ENCODE measurements at places on chromosomes 4 and X.

DNA sequence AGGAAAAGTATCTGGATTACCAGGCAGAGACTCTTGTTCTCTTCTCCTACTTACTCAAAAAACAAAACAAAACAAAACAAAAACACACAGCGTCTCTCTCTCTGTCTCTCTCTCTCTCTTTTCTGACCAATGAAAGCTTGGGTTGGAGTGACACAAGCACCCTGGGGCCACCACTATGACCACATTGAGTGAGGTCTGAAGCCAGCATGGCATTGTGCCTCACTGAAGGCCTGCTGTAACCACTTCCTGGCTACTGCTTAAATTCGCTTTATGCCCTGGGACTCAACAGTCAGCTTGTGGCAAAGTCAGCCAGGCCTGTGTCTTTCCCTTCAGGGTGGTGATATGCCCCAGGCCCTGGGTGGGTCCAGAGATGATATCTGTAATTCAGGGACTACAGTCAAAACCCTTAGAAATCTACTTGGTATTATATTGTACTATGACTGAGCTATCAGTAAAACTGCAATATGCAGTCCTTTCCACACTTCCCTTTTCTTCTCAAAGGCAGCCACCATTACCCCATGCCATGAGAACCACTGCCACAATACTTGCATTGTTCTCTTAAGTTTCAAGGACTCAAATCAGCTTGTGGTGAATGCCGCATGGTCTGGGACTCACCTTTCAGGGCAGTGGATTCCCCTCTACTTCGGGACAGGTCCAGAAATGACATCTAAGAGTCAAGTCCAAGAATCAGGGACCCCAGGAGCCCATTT is 606.8 kb upstream of the KLHL4 start:
- DNase-seq, result no peak

- no peak for DNase-seq
Measured at GRCh38 chr4:74377714-74378113, 12.8 kb downstream of the EREG start.

DNA sequence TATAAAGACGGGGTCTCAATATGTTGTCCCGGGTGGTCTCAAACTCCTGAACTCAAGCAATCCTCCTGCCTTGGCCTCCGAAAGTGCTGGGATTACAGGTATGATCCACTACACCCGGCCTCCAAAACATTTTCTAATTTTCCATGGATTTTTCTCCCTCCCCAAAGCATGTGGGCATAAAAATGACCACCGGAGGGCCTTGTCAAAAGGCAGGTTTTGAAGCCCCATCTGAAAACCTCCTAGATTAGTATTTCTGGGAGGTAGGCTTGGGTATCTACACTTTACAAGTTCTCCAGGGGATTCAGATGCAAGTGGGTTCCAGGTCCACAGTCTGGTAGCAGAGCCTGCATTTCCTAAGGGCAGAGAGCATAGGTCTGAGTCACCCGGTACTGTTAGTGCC is 1.4 kb upstream of the GPR173 start:
- no peak for DNase-seq

DNA sequence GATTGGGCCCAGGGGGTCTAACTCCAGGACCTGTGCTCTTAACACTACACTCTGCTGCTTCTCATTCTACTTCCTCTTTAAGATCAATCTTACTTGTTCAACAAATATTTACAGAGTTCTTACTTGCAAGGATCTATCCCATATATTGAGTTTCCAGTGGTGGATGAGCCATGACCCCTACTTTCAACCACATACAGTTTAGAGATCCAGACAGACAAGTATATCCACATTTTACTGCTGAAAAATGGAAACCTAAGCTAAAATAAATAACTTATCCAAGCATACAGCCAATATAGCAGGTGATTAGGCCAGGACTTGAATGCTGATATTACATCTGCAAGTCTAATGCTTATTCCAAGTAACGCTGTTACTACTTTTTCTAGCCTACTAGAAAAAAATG is 18.7 kb downstream of the TMEM150C start:
- no peak for DNase-seq

GRCh38 chr4:48195374-48195773 is 61.3 kb upstream of the TXK start:
- peak; percentile 47 for DNase-seq

DNA sequence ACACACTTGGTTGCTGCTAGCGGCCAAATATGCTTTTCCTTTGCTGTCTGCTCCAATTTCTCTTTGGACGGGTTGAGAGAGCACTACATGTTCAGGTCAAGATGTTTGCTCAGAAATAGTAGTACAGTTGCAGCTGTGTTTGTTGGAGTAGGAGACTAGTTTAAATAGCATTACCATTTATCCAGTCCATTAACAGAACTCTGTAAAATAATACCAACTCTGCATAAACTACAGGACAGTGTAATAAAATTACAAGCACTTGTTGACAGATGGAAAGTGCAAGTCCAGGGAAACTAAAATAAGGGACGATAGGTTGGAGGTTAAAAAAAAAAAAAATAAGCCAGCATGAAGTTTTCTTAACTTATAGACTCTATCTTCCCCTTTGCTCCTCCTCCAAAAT is 20.2 kb downstream of the SLIT2 start:
- peak; percentile 69 for DNase-seq

DNA sequence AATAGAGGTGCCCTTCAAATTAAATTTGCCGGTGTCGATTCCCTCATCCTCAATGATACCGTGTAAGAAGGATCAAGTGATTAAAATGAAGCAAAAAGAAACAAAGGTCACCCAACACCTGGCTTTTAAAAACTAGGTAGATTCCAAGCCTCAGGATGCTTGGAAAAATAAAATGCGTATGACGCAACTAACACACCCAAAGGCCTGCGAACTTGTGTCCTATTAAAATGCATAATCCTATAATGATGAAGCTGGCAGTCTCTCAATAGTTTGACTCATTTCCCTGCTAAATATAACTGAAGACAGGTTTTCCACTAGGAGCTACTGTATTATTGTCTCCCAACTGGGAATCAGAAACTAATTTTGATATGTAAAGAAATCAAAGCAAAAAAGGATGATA is 263.2 kb downstream of the DHX15 start:
- DNase-seq, result no peak

GRCh38 chrX:109472939-109473735 is 8.7 kb downstream of the GUCY2F start:
- DNase-seq, result no peak

DNA sequence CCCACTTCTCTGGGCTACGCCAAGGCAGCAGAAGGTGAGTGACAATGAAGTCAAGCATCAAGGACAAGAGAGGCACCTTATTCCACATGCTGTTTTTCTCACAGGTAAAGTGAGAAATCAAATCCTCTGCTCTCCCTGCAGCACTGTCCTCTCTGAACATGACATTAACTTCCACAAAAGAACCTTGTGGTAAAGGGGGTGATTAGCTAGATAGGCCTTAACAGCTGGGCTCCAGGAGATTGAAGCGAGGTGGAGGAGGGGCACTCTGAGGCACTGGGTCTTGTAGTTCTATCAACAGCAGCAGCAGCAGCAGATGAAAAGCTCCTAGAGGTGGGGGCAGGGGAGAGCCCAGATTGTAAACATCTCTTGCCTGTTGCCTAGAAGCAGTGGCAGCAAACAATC is 96.8 kb upstream of the CXXC4 start:
- peak; percentile 96 for DNase-seq

DNA sequence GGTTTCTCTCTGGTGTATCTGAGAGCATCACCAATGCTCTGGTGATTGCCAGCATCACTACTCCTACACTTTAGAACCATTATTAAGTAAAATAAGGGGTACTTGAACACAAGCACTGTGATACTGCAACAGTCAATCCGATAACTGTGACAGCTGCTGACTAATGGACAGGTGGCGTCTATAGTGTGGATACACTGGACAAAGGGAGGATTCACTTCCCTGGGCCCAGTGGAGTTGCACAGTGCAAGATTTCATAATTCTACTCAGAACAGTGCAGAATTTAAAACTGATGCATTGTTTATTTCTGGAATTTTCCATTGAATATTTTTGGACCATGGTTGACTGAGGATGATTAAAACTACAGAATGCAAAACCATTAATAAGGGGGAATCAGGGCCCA is 97.8 kb downstream of the SHROOM3 start:
- no peak for DNase-seq

DNA sequence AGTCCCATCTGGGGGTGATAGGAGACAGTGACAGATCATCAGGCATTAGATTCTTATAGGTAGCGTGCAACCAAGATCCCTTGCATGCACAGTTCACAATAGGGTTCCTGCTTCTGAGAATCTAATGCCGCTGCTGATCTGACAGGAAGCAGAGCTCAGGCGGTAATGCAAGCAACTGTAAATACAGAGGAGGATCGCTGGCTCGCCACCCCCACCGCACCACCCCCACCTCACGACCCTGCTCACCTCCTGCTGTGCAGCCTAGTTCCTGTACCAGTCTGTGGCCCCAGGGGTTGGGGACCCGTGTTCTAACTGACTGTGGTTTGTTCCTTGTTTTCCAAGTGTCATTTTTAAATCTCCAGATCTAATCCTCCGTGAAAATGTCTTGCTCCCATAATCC is 89.0 kb upstream of the MAPK10 start:
- DNase-seq, result no peak

DNA sequence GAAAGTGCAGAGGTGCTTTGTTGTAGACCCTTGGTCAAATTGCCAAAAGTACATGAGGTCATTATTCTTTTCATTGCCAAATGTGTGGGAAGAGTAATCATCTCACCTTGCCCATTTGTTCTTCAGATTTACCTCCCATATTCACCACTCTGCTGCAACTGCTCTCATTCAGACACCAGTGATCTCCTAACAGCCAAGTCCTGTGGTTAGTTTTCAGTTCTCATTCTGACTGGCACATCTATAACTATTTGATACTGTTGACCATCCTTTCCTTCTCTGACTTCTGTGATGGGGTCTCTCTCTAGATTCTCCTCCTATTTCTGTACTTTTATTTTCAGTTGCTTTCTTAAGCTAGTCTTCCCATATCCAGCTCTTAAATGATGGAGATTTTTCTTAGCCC is 39.8 kb downstream of the GRIA3 start:
- DNase-seq, result no peak

DNA sequence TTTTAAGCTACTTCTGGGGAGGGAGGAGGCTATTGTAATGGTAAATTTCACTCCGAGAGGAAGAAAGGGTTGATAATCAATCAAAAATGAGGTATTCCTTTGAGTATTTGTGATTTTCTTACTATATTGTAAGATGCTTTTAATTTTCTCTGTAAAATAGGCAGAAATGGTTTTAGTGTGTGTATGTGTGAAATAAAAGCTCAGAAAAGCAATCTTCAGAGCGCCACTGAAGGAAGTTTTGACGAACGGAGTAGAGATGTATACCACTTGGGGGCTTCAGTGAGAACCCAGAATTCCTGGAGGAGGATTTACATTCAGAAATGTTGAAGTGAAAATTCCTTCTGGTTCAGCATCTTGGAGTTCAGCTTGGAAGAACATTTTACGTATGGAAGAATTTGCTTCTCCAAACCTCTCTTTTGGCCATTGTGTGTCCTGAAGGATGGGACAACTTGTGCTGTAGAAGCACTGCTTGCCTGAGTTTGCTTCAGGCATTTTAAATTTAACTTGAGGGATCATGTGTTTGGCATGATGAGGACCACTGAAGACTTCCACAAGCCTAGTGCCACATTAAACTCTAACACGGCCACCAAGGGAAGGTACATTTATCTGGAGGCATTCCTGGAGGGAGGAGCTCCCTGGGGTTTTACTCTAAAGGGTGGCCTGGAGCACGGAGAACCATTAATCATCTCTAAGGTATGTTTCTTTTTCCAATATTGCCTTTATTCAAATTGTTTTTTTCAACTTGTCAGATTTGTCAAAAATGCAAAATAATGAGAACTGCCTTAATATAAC is 695 bp downstream of the SHROOM3 start:
- no peak for DNase-seq

- DNase-seq, result no peak
Measured at GRCh38 chr4:103089481-103089880, 10.2 kb downstream of the BDH2 start.

- no peak for DNase-seq
Measured at GRCh38 chr4:23333946-23334878, 555.6 kb downstream of the PPARGC1A start.

DNA sequence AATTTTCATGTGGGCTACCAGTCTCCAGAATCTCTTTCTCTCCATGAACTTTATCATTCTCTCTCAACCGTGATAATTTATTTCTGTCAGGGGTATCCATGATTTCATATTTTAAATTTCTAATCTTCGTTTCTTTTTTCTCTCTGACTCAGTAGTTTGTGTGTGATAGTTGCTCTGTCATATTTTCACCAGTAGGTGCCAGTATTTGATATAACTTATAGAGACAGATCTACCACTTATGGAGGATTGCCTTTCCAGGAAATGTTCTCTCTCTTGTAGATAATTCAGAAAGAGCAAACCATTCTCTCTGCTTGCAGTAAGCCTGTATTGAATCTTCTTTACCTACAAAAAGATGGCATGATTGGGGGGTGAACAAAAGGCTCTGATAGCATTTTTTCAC is 79.3 kb upstream of the DYNLT3 start:
- DNase-seq, result peak; percentile 1

DNA sequence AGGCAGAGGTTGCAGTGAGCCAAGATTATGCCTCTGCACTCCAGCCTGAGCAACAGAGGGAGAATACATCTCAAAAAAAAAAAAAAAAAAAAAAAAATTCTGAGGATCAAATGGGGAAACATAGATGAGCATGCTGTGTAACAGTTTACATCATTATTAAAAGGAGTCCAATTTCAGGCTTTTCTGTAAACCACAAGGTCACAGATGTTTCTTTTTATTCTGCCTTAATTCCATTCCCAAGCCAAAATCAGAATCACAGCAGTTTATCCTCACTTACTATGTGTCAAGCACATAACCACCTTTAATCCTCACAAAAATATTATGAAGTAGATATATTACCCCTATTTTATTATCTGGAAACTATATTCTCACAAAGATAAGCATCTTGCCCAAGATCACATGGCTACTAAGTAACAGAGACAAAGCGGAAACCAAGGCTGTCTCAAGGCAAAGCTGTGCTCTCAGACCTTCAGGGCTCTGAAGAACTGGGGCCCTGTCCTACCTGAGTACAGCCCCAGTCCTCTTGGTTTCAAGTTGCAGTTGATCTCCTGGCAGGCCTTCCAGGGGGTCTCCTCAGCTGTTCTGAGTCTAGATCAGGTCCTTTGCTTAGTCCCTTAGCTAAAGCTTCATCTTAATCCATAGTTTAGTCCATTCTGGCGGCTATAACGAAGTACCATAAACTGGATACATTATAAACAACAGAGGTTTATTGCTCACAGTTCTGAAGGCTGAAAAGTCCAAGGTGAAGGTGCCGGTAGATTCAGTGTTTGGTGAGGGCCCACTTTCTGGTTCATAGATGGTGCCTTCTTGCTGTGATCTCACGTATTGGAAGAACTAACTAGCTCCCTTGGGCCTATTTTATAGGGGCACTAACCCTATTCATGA is 141.3 kb downstream of the PALLD start:
- DNase-seq, result no peak

DNA sequence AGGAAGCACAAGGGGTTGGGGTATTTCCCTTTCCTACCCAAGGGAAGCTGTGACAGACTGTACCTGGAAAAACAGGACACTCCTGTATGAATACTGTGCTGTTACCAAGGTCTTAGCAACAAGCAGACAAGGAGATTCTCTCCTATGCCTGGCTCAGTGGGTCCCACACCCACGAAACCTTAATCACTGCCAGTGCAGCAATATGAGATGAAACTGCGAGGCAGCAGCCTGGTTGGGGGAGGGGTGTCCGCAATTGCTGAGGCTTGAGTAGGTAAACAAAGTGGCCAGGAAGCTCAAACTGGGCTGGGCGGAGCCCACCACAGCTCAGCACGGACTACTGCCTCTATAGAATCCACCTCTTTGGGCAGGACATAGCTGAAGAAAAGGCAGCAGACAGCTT is 197.7 kb downstream of the INPP4B start:
- no peak for DNase-seq

Measured in NCI-H1092 (cell line).